CD4-positive, alpha-beta T cell treated with Interleukin-15 for 4 hours (primary cell): ENCODE measurements at places on chromosomes 4 and X.

GRCh38 chrX:136457303-136457917 lies 30.3 kb upstream of the BRS3 start:
- no peak for DNase-seq

DNA sequence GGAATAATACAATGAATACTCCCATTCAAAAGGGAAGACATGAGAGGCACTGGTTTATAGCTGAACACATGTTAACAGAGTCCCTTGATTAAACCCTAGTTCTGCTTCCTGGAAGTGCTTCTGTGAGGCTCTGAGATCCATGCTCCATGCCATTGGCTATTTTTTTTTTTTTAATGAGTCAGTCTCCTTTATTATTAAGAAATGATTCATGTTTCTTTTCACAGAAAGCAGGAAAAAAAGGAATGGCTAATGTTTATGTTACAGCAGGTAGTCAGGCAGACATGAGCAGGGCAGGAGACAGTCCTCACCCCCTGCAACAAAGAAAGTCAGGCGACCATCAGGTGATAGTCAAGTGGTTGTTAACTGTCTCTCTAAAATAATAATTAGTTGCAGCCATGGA lies 598.7 kb downstream of the EPHA5 start:
- no peak for DNase-seq

DNA sequence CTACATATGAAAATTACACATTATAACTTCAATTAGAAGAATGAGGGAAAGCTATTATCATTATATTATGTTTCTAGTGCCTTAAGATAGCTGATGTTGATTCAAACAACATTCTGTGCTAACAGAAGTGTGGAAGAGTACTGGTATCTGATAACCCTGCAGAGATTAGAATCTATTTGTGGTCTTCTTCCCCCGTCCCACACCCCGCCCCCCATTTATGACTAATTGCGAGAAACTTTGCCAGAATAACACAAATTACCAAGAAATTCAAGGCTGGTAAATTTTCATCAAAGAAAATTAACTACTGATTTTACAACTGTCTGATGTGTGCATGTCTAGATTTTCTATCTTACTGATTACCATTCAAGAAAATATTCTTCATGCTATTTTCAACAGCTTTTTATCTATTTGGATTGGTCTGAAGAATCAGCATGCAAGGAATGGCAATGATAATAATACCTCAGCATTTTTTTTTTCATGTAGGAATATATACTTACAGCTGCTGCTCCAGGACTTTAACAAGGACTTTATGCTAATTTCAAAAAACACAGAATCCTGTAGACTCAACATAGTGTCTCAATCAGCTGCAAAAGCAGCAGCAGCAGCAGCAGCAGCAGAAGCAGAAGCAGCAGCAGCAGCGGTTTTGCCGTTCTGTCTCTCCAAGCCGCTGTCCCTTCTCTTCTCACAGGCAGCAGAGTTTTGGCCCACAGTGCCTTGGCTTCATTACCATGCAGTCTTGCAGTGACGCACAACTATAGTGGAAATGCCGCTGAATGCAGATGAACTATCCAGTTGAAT lies 126.7 kb downstream of the FRYL start:
- peak; percentile 77 for DNase-seq

DNA sequence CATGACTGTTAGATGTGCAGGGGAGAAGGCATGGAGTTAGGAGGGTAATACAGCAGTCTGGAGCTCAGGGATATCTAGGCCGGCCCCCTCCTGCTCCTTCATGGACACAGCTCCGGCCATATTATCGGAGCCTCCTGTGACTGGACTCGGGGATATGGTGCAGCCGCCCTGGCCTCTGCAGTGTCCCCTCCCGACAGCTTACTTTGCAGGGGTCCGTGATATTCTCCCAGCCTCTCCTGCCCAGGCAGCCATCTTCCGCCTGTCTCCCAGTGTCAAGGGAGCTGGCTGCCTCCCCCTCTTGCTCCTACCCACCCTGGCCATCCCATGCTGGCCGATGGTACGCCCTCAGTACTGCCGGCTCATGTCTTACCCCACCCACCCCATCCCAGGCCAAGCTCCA lies 19.9 kb upstream of the RNF4 start:
- no peak for DNase-seq

GRCh38 chrX:40277672-40278071 lies 179.9 kb upstream of the BCOR start:
- DNase-seq, result no peak

DNA sequence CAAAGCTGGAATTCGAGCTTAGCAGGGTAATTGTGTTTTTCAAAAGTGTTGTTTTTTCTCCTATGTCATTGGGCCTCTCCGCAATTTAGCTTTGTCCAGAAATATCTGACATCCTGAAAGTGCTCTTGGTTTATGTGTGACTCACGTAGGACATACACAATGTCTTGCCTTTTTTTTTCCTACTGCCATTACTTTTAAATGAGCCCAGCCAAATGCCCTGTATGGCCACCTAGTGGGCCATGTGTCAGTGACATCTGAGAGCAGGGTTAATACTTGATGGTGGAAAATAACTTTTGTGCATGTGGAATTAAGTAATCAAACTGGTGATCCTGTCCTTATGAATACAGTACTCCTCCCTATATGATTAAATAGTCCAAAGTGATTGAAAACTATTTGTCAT lies 1411.1 kb upstream of the TENM3 start:
- no peak for DNase-seq

DNA sequence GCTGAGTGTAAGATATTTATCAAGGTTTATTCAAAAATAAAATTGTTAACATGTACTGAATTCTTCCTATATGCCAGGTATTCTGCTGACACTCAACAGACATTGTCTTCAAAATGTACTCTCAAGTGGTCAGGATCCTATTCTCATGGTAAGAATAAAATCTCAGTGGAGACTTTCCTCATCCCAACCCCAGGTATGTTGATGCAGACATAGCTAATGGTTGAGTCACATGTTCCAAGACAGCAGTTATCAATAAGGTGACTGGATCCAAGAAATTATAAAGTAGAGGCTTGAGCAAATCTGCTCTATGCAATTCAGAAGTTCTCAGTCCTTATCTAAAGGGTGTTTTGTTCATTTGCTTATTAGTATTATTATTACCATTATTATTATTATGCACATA lies 115.2 kb upstream of the GABRA2 start:
- DNase-seq, result no peak

DNA sequence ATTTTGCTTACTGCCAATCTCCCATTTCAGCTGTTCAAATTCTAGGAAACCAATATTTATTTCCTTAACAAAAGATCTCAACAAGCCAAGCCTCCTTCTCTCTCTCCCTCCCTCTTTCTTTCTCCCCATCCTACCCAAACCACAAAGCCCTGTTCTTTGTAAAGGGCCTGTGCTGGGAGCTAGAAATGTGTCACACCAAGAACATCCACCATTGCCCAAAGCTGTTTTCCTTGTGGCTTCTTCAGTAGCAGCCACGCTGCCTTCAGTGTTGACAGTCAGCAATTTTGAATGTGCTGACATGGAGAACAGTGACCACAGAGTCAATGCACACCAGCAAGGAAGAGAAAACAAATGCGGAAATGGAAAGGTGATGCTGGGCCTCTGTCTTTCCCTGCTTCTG lies 203.0 kb downstream of the MAML3 start:
- no peak for DNase-seq

- no peak for DNase-seq
Measured at GRCh38 chr4:19030536-19030935, 1009.0 kb upstream of the LCORL start.

DNA sequence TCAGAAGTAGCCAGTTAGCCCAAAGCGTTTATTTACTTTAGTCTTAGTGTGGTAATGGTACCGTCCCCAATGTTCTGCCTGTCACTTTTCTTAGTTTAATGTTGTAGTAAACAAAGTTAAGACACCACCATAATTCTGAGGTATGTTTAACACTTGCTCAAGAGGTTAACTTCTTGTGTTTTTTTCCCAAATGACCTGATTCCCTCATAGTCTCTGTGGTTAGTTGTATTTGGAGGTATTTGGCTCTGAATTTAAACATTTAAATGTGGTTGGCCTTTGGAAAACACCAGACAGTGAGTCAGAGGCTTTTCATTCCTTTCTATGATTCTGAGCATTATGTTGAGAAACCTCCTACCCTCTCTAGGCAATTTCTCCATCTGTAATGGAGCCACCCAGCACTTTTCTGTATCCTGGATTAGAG lies 47.9 kb downstream of the CXCL1 start:
- no peak for DNase-seq

GRCh38 chrX:55486736-55487135 lies 2.9 kb downstream of the USP51 start:
- no peak for DNase-seq

DNA sequence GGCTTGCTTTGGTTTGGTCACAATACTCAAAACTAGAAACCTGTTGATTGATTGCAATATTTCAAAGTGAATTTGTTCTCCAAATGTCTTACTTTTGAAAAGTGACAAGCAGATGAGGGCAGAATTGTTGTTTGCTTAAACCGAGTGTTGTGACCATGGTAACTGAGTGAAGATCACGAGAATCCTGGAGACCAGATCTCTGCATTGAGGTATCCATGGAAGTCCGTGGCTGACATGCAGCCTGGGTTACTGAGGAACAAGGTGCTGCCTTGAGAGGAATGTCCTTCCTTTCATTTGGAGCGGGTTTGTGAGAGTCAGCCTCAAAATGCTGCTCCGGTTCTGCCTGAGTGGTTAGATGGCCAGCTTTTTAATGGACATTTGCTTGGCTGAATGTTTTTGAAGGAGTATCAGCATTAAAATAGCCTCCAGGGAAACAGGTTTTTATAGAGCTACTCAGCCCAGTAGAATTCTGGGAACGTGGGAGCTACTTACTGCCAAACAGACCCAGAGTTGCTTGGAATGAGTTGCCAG lies 31.3 kb downstream of the NYX start:
- DNase-seq, result no peak

- no peak for DNase-seq
Measured at GRCh38 chr4:184715526-184715925, 18.4 kb downstream of the CENPU start.

GRCh38 chr4:152316969-152317368 lies 218.9 kb downstream of the FBXW7 start:
- no peak for DNase-seq

DNA sequence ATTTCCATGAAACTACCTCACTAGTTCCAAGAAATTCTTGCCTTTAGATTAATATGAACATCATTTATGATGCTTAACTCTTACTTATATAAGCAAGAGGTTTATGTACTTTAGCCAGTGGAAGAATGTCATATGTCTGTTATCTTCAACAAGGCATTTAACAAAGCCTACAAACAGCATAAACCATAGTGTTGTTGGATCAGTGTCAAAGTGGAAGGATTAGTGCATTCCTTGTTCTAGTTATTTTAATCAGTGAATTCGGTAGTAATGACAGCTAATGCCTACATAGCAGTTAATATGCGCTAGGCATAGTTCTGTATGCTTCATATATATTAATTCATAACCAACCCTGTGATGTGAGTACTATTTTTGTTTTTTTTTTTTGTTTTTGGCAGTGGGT lies 3.1 kb downstream of the PI4K2B start:
- DNase-seq, result no peak

- no peak for DNase-seq
Measured at GRCh38 chrX:120781403-120781802, 94.3 kb downstream of the CT47B1 start.

GRCh38 chr4:38415682-38416081 lies 248.3 kb upstream of the KLF3 start:
- DNase-seq, result no peak

DNA sequence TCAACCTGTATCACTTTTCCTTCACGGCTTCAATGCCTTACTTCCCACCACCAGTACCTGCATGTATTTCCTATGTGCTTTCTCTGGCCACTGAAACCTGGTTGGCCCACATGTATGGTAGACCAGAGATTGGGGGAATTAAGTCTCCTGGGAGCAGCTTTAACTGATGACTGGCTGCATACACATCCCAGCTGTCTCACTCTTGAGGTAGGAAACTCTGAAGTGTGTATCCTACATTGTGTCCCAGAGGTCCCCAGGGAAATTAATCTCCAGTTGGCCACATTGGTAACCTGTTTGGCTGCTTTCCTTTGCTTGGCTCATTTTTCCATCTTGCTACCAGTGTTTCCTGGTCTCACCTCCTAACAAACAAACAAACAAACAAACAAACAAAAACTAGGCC lies 124.4 kb downstream of the ZNF827 start:
- no peak for DNase-seq

GRCh38 chr4:187301923-187302322 lies 578.3 kb upstream of the FAT1 start:
- no peak for DNase-seq

DNA sequence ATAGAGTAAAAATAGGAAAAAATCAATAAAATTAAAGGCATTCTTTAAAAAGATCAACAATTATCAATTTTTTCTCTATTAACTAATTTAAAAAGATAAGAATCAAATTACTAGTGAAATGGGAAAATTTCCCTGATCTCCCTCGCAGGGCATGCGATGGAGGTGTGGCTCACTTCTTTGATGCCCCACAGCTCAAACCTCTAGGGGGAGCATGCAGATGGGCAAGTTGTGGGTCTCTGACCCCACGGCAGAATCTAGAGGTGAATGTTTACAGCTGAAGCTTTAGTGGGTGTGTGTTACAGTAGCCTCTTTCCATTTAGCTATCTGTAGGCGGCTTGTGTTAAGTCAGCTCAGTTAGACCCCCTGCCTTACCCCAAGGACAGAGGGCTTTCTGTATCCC lies 1348.8 kb downstream of the PCDH18 start:
- DNase-seq, result no peak

GRCh38 chr4:25112995-25113380 lies 47.3 kb downstream of the SEPSECS start:
- no peak for DNase-seq

DNA sequence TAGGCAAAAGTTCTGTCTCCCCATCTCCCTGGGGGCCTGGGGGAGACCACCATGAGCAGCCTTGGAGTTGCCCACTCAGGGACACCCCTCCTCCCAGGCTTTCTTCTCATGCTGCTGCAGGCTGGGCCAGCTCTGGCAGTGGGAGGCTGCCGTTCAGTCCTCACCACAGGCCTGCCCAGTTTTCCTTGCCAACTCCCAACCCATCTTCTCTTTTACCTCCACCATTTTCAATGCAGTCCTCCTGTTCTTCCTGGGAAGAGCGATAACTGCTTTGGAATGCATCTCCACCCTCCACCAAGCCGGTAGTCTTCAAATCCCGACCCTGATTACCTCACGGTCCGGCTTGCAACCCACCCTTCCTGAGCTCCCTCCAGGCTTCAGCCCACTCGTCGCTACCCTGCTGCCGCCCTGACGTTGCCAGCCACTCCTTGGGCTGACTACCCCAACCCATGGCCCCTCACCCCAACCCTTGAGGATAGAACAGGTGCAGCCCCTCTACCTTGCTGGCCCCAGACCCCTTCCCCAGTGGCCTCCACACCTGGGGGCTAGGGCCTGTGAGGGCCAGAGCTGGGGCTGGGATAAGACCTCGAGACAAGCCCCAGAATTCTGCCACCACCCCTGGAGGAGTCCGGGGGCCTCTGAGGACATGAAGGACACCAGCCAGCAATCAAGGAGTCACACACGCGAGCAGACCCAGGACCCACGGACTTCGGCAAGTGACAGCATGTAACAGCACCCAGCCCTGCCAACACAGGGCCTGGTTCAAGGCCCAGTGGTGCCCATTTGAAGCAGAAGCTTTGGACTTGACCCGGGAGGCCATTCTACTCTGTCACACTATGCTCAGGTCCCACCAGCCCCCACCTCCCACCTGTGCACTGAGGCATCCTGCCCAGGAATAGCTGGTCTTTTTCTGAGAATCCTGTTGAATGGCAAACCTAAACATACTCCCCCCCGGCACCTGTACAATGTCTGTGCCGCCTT lies 9.2 kb downstream of the WDR1 start:
- no peak for DNase-seq
